ENCODE measurements at places on chromosomes 13 and 19.

- DNase-seq = no peak
Measured at GRCh38 chr13:81683521-81683920, 1342.6 kb upstream of the SPRY2 start.

DNA sequence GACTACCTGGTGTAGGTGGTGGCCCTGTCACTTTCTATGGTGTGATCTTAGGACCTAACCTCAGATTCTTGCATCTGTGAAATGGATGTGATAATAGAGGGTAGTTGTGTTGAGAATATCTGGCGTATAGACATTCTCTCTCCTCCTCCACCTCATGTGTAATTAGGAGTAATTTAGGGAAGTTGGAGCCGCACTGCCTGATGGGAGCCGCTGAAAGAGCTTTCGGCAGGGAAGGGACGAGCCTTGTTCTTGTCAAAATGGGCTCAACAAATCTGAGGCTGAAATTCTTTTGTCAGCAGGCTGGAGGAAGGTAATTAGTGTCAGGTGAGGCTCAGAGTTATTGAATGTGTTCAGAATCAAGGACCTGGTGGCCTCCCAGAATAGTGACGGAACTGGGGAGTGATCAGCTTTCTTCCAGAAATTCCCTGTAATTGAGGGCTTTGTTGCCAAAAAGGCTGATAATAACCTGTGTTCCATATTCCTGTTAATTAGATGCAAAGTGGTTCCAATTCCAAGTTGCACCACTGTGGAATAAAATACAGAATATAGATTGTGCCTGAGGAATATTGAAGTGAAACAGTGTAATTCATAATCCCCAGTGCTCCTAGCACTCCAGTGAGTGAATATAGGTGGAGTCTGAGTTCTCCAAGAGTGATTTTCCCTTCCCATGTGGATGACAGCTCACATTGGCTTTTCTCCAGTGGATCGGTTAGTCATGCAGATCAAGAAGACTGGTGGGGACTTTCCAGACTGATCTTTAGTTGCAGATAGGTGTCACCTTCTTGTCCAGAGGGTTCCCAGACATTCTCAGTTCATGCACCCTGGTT, 47.5 kb downstream of the SPATA13 start:
- DNase-seq = no peak

GRCh38 chr13:46622630-46623256, 69.8 kb downstream of the LRCH1 start:
- DNase-seq = peak; percentile 100

GRCh38 chr19:43751466-43752220, 3.1 kb downstream of the SMG9 start:
- DNase-seq = no peak

DNA sequence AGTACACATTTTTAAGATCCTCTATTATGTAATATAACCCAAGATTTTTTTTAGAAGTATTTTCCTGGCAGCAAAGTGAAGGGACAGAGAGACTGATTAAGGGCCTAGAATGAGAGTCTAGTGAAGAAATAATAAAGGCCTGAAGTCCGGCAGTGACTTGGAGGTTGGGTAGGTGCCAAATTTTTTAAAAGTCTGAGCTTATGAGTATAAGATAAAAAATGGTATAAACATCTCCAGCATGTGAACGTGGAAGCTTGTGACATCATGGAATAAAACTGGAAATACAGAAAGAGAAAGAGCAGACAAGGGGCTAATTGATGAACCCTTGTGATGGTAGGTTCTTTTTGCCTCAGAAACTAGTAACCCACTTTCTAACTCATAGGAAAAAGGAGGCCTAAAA, 174.6 kb downstream of the SUCLA2 start:
- DNase-seq = no peak

DNA sequence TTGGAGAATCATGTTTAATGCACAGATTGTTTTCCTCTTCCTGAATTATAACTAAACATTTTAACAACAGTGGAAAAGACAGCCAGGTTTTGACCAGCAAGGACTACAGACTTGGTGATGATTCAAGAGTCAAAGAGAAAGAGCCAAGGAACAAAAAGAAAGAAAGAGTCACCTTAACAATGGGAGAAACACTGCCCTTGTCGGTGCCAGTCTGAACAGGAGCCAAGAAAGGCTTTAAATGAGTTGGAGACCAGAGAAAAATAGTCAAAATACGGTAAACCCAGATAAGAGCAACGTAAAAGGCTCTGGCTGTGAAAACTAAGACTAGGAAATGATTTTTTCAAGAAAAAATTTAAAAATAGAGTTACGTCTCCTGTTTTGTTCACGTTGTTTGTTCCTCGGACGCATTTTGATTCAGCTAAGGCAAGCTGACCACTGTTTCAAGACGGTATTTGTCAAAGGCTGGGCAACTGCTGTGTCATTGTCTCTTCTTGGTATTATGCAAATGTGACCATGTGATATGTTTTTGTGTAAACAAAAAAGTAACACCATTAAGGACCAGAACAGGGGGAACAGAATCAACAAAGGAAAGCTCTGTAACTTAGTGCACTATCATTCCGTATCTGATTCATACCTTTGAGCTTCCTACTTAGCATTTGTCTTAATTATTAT, 634.5 kb downstream of the LIG4 start:
- DNase-seq = no peak

GRCh38 chr13:35157143-35157755, 215.2 kb downstream of the NBEA start:
- DNase-seq = peak; percentile 86

GRCh38 chr19:55525289-55526101, 11.4 kb downstream of the SBK2 start:
- peak; percentile 38 for DNase-seq

- peak; percentile 27 for DNase-seq
Measured at GRCh38 chr19:19579533-19580361, 38.7 kb downstream of the PBX4 start.

GRCh38 chr19:5450482-5451126, 4.6 kb upstream of the ZNRF4 start:
- no peak for DNase-seq

- peak; percentile 66 for DNase-seq
Measured at GRCh38 chr19:45446295-45446694, 21.5 kb upstream of the FOSB start.

GRCh38 chr13:78520425-78520824, 82.9 kb downstream of the POU4F1 start:
- DNase-seq = no peak

DNA sequence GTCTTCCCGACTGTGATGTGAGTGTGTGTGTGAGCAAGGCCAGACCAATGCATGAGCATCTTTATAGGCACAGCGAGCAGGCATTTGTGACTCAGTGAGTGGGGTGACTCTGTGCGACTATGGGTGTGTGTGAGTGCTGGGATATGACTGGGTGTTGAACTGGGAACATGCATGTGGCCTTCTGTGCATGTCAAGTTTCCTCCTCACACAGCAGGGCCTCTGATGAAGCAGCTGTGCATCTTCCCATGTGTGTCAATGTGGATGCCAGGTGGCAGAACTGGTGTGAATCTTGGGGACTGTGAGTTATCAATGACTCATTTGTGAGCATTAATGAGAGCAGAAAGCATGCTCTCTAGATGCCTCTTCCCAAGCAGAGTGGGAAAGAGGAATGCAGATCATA, 12.1 kb upstream of the LGALS14 start:
- DNase-seq = no peak

DNA sequence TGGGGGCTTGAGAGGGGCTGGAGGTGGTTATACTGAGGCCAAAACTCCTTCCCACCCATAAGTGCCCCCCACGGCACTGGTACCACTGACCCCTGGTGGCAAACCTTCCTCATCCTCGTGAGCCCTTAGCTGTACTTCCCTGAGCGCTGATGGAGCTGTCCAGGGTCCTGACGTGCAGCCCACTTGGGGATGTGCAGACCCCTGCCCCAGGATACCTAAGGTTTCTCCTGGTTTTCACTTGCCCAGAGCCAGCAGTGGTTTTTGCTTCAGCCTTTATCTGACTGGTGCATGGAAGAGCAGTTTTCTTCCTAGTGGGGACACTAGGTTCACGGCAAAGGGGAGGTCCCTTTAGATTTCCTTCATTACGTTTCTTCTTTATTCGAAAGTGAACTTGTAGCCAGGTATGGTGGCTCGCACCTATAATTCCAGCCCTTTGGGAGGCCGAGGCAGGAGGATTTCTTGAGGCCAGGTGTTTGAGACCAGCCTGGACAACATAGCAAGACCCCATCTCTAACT, 28.7 kb upstream of the KCTD15 start:
- no peak for DNase-seq

- no peak for DNase-seq
Measured at GRCh38 chr13:36395280-36395679, 37.0 kb upstream of the CCNA1 start.
